ENCODE measurements at places on chromosomes 2 and 18.

DNA sequence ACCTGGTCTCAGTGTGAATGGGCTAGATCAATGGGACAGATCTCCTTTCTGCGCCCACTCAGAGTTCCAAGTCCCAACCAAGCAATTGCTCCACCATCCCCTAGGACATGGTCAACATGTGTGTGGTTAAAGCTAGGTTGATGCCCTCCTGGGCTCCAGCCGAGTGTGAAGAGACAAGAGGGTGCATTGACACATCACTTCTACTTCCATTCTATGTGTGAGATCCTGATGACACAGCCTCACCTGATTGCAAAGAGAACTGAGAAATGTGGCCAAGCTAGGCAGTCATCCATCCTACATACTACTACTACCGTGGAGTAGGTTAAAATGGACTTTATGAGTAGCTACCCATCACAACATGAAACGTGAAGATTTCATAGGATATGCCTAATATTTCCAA, 106.8 kb downstream of the NCKAP5 start:
- DNase-seq: no peak

- no peak for DNase-seq
Measured at GRCh38 chr2:182821182-182821581, 45.3 kb downstream of the FRZB start.

- DNase-seq: peak; percentile 9
Measured at GRCh38 chr2:83282841-83283240, 1176.2 kb downstream of the SUCLG1 start.

GRCh38 chr18:12886498-12887126, 2.6 kb upstream of the PTPN2 start:
- DNase-seq: no peak

DNA sequence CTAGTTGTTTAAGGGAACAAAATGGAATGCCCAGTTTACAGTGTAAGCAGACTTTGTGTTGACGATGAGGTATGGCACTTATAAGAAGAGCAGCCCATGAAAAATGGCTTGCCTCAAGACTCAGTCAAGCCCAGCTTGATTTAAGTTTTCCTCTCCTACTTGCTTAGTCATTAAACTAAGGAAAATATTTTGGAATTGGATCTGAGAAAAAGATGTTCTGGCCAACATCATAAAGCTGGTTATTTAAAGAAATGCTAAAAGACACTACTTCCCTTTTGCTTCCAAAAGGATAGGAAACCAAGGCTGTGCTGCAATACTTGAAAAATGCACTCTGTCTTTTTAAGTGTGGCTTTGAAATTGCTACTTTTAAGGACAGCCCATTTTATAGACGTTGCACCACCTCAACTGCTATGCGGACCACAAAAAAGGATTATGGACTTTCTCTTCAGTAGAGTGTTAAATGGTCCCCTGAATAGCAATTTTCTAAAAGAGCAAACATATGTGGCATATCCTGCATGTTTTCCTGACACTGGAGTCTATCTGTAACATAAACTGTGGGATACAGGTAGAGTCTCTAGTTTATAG, 32.1 kb downstream of the CCDC141 start:
- no peak for DNase-seq

GRCh38 chr18:58338961-58339592, 289.8 kb downstream of the ALPK2 start:
- DNase-seq: peak; percentile 74

DNA sequence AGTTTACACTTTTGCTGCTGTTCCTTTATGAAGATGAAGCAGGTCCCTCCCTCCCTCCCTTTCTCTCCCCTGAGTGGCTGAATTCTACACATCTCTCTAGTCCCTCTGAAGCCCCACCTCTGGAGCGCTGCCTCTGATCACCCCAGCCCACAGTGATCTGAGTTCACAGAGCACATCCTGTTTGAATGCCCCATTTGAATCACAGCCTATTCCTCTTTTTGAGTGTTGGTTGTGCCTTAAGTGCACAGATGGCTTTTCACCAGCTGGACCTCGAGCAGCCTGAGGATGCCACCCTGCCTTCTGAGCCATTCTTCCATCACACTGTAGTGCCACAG, 87.1 kb downstream of the ITGB1BP1 start:
- peak; percentile 7 for DNase-seq

DNA sequence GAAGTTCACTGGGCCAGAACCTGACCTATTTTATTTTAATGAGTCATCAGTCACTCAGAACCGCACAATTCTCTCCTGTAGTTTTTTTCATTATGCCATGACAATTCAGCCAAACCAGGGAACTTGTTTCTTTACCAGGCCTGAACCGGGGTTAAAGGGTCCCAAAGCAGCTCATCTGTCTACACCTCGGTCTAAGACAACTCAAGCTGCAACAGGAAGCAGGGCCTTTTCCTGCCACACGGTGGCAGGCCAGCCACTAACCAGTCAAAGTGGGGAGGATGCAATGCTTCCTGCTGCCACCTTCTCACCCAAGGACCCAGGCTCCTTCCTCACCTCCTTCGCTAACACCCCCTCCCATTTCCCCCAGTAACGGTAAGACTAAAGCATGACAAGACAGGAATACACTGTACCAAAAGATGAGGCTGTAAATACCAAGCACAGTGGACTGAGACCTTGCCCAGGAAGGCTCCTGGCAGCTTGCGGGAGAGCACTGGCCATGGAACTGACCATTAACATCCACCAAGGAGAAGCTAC, 56.7 kb upstream of the ACKR3 start:
- DNase-seq: peak; percentile 49

- DNase-seq: peak; percentile 81
Measured at GRCh38 chr18:2978661-2979106, 34.3 kb downstream of the LPIN2 start.

- DNase-seq: peak; percentile 96
Measured at GRCh38 chr2:177242121-177242987, 22.2 kb downstream of the NFE2L2 start.

DNA sequence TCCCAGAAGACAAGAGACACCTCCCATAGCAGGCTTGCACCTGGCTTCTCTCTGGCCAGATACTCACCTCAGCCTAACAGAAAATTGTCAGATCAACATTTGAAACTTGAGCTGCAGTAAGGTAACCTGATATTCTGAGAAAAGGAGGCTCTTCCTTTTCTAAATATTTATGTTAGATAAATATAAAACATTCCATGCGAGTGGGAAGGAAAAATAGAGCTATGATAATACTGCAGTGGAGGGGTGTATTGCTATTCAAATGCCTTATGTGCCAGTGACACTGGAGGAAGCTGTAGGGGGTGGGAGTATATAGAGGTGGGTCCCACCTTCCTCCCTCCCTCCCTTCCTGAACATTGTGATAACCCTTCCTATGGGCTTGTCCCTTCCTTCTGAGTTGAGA, 515.5 kb upstream of the CHAC2 start:
- no peak for DNase-seq

- DNase-seq: peak; percentile 43
Measured at GRCh38 chr2:23901966-23902846, 24.7 kb downstream of the ATAD2B start.

- peak; percentile 75 for DNase-seq
Measured at GRCh38 chr2:201235860-201236811, 24.2 kb upstream of the CASP8 start.

DNA sequence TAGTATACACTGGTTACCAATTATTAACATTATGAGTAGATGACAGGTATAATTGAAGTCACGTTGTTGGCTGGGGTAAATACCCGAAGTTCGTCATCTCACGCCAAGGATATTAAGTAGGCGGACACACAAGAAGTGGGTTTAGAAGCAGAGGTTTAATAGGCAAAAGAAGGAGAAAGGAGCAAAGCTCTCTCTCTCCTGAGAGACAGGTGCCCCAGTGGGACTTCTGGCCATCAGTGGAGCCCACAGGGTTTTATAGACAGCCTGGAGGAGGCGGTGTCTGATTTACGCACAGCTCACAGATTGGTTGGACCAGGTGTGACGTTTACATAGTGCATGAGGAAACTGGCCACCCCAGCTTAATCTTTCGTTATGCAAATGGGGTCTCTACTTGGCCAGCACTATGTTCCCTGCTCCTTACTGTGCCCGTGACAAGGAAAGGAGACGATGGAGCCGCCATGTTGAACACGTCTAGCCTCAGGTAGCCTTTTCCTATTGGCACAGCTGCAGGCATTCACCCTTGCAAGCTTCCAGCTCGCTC, 128.8 kb upstream of the KYNU start:
- no peak for DNase-seq

GRCh38 chr18:67525328-67526099, 9.0 kb upstream of the DSEL start:
- peak; percentile 99 for DNase-seq

Measured in fibroblast of skin of right quadriceps (primary cell).